ENCODE measurements at places on chromosomes 4 and X. TPM values are rescaled to one million over a fixed set of nuclear protein-coding genes. Genes with fewer than 3 reads are reported as not detected.

SLITRK2 gene
- not detected for total RNA-seq

ERAS gene
- not detected for total RNA-seq

CLIC2 gene
- 8.8 TPM for total RNA-seq

TEX11 gene
- total RNA-seq, result not detected

SLC6A14 gene
- total RNA-seq, result not detected

FABP2 gene
- 0.09 TPM for total RNA-seq

EXOC1L gene
- not detected for total RNA-seq

BEND4 gene
- not detected for total RNA-seq

MEPE gene
- not detected for total RNA-seq

ENPEP gene
- 9.4 TPM for total RNA-seq

UGT2B11 gene
- not detected for total RNA-seq

MAGEE1 gene
- total RNA-seq, result 5.5 TPM

CFP gene
- total RNA-seq, result 1.6 TPM

SMAD1 gene
- total RNA-seq, result 15.6 TPM

XAGE1B gene
- total RNA-seq, result not detected

DACH2 gene
- not detected for total RNA-seq

POU3F4 gene
- not detected for total RNA-seq

TCEAL7 gene
- 3.0 TPM for total RNA-seq

CTBP1 gene
- total RNA-seq, result 121 TPM

DUSP21 gene
- not detected for total RNA-seq

SOX3 gene
- not detected for total RNA-seq

NSUN7 gene
- total RNA-seq, result not detected

SPATA4 gene
- total RNA-seq, result 0.81 TPM

GPR82 gene
- not detected for total RNA-seq

SPANXN3 gene
- total RNA-seq, result not detected

PROM1 gene
- total RNA-seq, result 3.3 TPM

GABRG1 gene
- not detected for total RNA-seq

HPGD gene
- total RNA-seq, result 2.5 TPM

VSIG4 gene
- 5.9 TPM for total RNA-seq

STBD1 gene
- total RNA-seq, result 31.1 TPM

ATP8A1 gene
- 23.1 TPM for total RNA-seq

RBMXL3 gene
- total RNA-seq, result not detected

All from heart right ventricle (tissue), 16 donors.